Activated CD4-positive, CD25-positive, alpha-beta regulatory T cell treated with anti-CD3 and anti-CD28 coated beads, Interleukin-2, amount 50 U/mL, for 72 hours (primary cell): ENCODE measurements at places on chromosomes 12 and 14.

DNA sequence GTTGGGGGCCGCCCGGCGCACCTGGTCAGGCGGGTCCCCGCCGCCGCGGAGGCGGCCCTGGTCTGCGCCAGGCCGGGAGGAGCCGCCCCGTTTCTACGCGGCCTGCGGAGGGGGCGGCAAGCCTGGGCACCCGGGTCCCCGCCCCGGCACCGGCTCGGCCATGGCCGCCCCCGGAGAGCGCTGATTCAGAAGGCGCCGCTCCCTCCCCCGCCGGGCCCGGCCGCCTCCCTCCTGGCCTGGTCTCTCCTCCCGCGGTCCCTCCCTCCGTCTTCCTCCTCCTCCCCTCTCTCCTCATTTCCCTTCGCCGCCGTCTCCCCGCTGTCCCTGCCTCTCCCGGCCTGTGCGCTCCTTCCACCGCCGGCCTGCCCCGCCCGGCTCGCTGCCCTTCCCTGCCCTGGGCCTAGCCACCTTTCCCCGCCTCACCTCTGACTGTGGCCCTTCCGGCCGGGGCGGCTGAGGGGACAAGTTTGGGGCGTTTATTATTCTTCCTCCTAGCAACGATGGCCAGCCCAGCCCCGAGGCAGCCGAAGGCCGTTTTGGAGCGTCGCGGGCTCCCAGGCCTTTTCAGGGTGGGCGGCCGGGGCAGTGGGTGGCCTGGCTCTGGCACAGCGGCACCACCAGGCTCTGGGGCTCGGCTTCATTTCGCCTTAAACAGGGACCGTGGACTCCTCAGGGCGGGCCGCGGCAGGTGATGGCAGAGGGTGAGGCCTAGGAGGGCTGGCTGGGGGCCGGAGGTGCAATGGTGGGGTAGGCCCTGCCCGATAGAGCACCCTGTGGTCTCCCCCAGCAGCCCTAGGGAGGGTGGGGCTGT is 768 bp downstream of the CEP170B start:
- peak; percentile 45 for DNase-seq

DNA sequence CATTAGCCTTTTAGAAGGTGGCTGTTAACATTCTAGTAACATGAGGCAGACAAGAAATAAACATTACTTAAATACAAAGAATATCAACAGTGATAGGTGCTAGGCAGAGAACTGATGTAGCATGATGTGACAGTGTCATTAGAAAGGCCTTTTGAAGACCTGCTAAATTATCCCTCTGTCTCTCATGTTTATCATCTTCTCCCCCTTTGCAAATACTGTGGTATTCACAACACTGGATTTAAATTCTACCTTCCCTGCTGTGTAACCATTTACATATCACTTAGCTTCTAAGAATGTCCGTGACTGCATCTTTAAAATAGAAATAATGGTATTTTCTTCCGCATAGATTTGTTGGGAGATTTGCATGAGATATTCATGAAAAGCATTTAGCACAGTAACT is 74.4 kb upstream of the CLEC14A start:
- no peak for DNase-seq

DNA sequence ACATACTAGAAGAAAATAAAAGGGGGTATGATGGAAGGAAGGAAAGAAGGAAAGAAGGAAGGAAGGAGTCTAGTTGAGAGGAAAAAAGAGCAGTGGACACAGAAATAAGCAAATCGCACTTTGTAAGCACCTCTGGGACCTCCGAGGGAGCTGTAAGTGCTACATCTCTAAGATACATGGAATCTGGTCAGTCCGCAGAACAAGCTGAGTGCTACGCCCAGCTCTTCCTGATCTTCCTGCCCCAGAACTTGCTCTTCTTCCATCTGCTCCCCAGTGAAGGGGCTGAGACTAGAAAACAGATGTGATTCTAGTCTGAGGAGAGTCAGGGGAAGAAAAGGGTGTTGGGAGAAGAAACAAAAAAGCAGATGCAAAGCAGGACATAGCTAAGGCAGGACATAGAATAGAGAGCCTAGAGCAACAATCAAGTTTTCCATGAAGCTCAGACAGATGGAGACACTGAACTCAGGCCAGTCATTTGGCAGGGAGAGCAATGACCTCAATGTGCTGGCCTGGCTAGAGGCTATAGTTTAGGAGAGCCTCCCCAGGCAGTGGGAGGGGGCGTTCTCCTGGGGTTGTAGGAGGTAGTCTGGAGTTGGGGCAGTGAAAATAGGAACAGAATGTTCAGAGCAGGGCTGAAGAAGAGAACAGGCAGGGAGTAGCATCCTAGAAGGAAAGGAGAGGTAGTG is 1.7 kb upstream of the MFAP5 start:
- no peak for DNase-seq

DNA sequence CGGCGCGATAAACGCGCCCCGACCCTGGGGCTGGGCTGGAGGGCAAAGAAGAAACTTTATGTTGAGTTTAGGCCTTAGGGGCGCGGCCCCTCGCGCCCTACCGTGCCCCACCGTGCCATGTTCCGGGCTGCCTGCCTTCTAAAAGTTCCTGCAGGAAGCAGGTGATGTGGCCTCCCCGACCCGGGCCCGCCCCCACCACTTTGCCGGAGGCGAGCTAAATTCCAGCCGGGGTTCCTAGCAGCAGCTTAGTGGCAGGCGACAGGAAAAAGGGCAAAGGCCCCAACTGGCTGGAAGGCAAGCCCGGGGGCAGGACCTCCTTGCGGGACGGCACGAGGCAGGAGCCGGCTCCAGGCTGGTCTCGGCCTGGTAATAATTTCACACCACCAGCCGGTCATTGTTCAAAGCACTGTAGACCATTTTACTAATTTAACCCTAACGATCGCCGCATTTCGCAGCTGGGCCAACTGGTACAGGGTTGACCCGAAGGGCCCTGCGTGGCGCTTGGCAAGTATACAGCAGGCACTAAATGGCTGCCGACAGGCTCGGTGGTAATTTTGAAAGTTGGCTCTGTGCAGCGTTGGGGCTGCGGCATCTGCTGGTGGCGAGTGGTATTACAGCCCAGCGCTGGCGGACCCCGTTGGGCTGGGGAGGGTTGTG is 895 bp upstream of the CCDC88C start:
- DNase-seq: peak; percentile 88
